ENCODE measurements at places on chromosomes 13 and 19.
A peak's percentile ranks its signal among the peaks of the same experiment; 100 is the strongest.

DNA sequence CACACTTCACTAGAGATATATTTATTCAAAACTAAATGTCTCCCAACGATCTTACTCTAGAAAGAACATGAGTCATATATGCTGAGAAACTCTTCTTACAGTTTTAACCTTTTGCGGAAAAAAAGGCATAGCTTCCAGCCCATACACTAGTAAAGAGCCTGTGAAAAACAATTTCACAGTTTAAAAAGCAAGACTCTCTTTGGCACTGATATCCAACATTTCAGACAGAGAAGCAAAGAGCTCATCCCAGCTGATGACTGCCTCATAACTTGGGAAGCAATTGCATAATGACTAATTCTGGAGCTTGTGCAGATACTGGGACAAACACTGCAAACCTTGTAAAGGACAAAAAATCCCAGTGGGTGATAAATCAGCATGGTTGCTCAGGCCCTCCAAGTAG lies 88.0 kb downstream of the ENOX1 start:
- peak; percentile 32 for DNase-seq

DNA sequence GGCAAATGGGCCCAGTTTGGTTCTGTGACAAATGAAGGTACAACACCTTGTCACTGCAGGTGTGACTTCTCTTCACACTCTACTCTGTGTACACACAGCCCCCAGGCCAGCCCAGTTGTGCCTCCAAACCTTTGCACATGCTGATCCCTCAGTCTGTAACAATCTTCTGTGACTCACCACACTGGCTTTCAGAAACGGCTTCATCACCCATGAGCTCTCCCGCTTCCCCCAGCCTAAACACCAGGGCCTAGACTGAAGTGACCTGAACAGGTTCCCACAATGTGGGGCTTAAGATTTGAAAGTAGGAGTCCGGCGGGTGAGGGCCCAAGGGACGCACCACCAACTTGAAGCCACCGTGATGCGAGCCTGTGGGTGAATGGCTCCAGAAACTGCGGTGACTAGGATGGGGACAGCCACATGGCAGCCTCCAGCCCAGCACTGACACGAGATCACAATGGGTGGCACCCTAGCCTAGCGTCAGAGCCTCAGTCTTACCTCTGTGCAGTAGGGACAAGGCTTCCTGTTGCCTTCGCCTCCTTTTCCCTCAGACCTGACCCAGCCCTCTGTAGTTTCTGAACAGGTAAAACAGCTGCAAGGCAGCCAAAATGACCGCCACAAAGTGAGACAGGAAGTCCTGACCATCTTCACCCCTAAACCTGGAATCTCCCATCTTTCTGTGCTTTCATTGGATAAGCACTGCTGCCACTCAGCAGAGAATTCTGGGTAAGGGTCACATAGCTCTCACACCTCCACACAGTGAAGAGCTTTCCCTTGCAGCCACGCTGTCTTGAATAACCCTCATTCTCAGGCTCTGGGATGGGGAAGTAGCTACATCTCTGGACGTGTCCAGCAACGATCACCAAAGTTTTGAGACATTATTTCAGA lies 34.2 kb upstream of the ZNF599 start:
- DNase-seq, result no peak

GRCh38 chr13:65768545-65768944 lies 1461.6 kb downstream of the PCDH9 start:
- no peak for DNase-seq

DNA sequence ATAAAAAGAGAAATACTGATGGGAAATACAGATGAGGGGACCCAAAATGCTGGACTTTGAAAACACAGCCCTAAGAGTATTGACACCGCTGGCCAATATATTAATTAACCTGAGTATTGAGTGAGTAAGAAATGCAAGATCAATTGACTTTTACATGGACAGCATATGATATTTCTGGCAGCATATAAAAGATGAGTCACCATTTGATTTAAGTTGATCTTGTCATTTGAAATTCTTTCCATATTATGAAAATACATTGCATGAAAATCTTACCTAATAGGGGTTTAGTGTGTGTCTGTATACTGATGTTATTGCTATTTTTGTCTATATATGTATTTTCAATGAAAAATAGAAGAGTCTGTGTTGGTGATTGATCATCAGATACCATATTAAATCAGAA lies 619.6 kb downstream of the KCTD12 start:
- no peak for DNase-seq

GRCh38 chr13:47853236-47853635 lies 147.8 kb downstream of the SUCLA2 start:
- DNase-seq, result peak; percentile 83

- no peak for DNase-seq
Measured at GRCh38 chr19:38892841-38893240, 6.6 kb downstream of the SIRT2 start.

DNA sequence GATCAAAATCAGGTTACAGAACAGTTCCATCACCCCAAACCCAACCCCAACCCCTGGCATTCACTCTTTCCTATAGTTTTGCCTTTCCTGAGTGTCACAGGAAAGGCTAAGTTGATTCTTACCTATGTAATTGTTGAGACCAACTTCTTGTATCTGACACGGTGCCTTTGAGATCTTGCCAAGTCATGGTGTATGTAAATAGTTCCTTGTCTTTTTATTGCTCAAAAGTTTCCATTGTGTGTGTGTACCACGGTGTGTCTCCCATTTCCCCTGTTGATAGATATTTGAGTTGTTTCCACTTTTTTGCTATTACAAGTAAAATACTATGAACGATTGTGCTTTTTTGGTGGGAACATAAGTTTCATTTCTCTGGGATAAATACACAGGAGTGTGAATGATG lies 3.3 kb upstream of the IGFL2 start:
- no peak for DNase-seq

- no peak for DNase-seq
Measured at GRCh38 chr13:21328836-21329477, 130.1 kb downstream of the ZDHHC20 start.

- DNase-seq, result no peak
Measured at GRCh38 chr13:91216928-91217700, 130.4 kb upstream of the MIR17HG start.

DNA sequence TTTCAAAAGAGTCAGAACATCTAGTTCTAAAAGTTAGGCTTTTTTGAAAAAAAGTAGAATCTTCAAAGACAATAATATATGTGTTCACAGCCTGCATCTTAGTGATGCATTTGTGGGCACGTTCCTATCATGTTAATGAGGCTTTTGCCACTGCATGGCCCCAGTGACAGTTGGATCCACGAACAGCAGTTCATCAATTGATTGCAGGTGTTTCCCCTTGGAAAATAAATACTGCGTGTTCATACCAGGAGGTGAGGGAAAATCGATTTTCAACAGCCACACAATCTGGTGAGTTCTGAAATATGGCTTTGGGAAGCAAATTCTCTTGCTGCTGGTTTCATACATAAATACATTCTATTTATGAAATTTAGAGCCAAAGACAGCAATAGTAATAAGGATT lies 343.8 kb upstream of the SLC10A2 start:
- DNase-seq, result no peak

GRCh38 chr19:17968362-17968761 lies 1.5 kb downstream of the KCNN1 start:
- no peak for DNase-seq

- DNase-seq, result no peak
Measured at GRCh38 chr13:33976965-33977364, 159.0 kb downstream of the RFC3 start.

DNA sequence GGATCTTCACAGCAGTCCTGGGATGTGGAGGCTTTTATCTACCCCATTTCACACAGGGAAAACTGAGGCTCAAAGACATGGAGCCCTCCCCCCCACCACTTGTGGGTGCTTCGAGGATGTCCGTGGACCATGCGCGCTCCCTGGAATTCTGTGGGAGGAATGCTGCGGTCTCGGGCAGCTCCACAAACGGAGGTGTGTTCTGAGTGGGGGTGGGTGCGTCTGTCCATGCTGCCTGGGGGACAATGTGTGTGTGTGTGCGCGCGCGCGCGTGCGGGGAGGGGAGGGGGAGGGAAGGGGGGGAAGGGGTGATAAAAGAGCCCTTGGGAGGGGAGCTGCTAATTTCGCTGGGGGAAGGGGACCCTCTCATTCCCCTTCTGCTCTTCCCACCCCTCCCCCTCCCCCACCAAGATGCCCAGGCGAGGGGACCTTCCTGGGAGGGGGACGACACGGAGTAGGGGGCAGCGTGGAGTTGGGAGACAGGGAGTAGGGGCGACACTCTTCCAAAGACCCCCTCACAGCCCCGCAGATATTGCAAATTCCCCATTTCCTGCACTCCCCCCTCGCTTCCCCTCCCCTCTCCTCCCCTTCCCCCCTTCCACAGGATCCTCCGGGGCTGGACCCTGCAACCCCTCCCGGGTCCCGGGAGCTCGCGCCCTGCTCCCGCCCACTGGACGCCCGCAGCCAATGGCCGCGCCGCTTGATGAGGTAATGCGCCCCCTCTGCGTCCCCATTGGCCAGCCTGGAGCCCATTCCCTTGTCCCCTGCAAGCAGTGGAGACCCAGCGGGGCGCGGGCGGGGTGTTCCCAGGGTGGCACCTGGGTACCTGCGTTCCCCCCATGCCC lies 18.9 kb upstream of the ZNRF4 start:
- peak; percentile 65 for DNase-seq

DNA sequence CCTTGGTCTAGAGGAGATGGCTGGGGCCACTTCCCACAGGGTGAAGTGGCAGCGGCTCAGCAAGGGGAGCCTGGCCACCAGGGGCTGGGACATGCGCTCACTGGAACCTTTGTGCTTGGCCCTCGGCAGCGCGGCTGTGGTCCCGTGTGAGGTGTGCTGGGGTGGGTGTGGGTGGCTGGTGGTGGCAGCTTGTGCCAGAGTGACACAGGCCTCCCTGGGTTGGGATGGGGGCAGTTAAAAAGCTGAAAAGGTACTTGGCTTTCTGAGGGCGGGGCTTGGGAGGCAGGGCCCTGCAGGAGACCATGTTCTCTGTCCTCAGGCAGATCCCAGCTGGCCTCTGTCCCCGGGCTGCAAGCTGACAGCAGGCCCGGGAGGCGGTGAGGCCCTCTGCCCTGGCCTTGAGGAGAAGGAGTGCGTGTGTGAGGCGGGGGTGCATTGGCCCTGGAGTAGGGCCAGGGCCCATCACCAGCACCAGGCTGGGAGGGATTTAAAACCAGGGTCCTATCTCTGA lies 17.3 kb downstream of the MPND start:
- DNase-seq, result no peak

DNA sequence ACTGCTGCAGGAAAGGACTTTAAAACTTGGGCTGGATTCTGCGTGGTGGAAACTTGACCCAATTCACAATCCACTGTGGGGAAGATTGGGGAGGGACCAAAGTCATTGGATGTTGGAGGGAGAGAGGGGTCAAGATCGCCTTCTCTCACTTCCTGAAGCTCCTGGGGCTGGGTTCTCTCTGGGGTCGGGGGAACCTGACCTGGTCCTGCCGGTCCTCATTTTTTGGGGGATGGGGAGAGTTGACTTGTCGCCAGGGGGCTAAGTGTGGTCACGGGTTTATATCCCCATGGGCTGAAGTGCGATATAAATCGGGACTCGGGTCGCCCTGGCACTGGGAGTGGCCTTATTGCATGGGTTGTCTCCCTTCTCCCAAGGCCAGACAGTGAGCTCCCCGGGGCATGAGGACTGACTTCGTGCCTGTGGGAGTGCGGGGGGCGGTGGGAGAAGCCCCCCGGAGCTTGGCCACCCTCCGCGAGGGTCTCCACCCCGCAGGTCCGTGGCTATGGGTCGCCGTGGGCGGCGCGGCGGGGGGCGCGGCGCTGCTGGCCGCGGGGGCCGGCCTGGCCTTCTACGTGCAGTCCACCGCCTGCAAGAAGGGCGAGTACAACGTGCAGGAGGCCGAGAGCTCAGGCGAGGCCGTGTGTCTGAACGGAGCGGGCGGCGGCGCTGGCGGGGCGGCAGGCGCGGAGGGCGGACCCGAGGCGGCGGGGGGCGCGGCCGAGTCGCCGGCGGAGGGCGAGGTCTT lies 6.3 kb downstream of the ICAM5 start:
- no peak for DNase-seq

GRCh38 chr19:9183000-9183399 lies 4.2 kb downstream of the OR7D2 start:
- no peak for DNase-seq

GRCh38 chr19:32403291-32403995 lies 2.1 kb upstream of the DPY19L3 start:
- no peak for DNase-seq

GRCh38 chr19:20278342-20278741 lies 111.3 kb downstream of the ZNF486 start:
- DNase-seq, result no peak

DNA sequence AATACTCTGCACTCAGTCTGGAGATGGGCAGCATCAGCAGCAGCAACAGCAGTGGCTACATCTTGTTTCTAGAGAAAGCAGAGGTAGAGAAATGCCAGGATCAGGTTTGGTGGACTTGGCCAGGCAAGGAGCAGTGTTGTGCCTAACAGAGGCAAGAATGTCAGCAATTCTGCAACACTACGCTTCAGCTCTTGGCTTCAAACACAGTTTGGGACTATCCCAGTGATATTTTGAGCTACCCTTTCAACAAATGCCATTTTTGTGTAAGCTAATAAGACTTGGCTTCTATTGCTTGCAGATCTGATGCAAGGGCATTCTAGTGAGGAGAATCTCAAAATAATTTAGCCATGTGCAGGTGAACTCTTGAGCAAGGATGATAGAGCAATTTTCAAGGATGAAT lies 271.3 kb downstream of the PCDH20 start:
- DNase-seq, result no peak

- DNase-seq, result no peak
Measured at GRCh38 chr19:41657157-41657556, 30.3 kb upstream of the CEACAM4 start.

GRCh38 chr19:18478545-18479311 lies 40.8 kb upstream of the ISYNA1 start:
- peak; percentile 43 for DNase-seq

GRCh38 chr19:50432221-50433028 lies at the start of gene MYBPC2:
Gene MYBPC2, plus strand, starts transcription at chr19:50432892. Its CDS starts 62 bp downstream, at chr19:50432954.
- DNase-seq, result no peak

GRCh38 chr19:16345457-16345856 lies 20.8 kb downstream of the KLF2 start:
- DNase-seq, result no peak

GRCh38 chr13:43263047-43263446 lies 239.7 kb downstream of the DNAJC15 start:
- no peak for DNase-seq
